Kidney (tissue), 22 donors: ENCODE measurements at places on chromosomes 2 and 18. TPM values are rescaled to one million over a fixed set of nuclear protein-coding genes. Genes with fewer than 3 reads are reported as not detected.

GRCh38 chr2:19536136-19536535 is 177.7 kb upstream of the OSR1 start:
- DNase-seq = no peak

GRCh38 chr2:202705446-202706020 is 70.8 kb downstream of the FAM117B start:
- DNase-seq = no peak

DNA sequence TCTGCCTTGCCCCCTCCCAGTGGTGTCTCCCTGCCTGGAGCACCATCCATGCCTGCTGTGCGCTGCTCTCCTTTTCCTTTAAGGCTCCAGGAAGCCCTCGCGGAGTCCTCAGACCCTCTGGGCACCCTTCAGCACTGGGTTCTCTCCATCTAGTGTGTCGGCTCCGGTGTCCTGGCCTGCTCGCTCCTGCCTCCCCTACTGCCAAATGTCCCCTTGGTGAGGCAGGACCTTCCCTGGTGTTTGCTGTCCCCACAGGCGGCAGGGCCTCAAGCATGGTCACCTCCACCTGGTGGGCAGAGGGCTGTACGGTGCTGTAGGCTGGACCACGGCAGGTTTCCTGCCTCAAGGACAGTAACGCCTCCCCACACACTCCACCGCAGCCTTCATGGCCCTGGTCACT is 90.2 kb downstream of the DGKD start:
- no peak for DNase-seq

DNA sequence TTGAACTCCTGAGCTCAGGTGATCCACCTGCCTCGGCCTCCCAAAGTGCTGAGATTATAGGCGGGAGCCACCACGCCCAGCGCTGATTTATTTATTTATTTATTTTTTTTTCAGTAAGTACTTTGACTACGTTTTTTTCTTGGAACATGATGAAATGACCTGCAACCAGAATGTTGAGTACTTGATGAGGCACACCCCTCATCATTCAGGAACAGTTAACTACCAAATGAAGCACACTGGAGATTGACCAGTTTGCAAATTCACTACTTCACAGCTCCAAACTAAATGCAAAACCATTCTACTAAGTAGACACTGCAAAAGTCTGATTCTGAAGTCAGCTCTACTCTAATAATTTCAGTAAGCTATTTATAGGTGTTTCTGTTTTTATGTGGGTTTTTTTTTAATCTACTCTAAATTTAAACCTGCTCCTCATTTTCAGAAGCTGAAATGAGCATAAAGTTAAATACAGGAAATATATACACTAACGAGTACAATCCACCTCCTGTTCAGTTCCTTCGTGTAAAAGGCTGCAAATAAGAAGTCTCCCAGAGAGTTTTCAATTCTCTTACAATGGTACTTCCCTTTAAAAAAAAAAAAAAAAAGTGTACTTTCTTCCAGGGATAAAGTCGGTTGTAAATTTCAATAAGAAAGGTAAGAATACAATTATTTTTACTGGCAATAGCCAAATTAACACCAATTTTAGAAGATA is 1.4 kb downstream of the GFPT1 start:
- no peak for DNase-seq

DNA sequence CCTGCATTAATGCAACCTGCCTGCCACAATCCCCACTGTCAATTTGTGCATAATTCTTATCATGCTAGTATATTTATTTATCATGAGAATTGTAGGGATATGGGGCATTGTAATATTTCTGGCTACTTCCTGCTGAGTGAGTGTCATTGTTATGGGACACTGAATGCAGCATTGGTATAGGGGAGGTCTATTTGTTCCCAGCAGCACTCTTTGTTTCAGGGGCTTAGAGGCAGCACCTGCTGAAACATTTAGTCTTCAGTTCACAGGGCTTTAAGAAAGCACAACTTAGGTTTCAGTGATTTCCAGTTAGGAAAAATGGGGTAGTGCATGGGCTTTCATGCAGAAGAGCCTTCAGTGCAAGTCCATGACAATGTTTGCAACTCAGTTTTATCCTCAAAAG is 23.6 kb downstream of the SULT1C3 start:
- DNase-seq = no peak

- DNase-seq = peak; percentile 3
Measured at GRCh38 chr18:63098018-63098981, 221.3 kb downstream of the BCL2 start.

GRCh38 chr2:65292461-65293011 is 64.9 kb downstream of the ACTR2 start:
- peak; percentile 66 for DNase-seq

GRCh38 chr2:41377837-41378236 is 670.0 kb upstream of the PKDCC start:
- DNase-seq = no peak

DNA sequence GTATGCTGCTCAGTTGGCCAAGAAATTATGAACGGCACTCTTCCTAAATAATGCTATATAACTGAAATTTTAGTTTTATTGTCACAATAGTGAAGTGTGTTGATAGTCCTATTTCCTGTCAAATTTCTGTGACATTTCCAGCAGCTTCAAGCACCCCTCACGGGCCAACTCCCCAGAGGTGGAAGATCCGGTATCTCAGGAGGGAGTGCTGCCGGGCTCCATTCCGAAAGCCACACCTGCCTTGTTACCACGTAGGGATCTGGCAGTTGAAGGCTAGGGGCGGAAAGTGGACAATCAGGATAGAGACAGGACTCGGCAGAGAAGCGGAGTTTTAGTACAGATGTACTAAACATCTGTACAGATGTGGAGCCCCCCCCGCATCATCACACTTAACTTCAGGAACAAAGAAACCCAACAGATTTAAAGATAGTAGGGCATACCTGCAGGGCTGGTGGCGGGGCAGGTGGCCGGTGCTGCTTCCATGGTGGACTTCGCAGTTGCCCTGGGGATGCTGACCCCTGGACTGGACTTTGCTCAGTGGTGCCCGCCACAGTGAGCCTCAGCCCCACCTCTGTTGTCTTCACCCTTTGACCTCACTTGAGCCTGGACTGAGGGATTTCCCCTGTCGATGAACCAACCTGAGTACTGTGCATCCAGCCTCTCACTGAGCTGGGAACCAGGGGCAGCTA is 22.3 kb downstream of the ASAP2 start:
- DNase-seq = no peak

- no peak for DNase-seq
Measured at GRCh38 chr18:74436158-74436769, 20.8 kb downstream of the DIPK1C start.

DNA sequence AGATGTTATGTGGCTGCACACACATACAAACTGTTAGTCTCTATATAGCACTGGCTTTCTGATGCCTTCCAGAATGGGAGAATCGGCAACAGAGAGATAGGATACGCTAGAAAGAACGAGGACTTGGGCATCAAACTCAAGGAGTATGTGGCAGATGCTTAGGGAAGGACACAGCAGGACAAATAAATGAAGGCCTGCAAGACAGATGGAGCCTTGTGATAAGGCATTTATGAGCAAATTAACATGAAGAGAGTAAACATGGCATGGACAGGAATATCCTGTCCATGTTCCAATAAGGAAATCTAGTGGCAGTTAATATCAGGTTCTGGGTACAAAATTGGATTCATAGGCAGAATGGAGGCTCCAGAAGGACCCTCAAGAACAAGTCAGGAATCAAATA is 136.9 kb downstream of the SLC4A10 start:
- no peak for DNase-seq

DNA sequence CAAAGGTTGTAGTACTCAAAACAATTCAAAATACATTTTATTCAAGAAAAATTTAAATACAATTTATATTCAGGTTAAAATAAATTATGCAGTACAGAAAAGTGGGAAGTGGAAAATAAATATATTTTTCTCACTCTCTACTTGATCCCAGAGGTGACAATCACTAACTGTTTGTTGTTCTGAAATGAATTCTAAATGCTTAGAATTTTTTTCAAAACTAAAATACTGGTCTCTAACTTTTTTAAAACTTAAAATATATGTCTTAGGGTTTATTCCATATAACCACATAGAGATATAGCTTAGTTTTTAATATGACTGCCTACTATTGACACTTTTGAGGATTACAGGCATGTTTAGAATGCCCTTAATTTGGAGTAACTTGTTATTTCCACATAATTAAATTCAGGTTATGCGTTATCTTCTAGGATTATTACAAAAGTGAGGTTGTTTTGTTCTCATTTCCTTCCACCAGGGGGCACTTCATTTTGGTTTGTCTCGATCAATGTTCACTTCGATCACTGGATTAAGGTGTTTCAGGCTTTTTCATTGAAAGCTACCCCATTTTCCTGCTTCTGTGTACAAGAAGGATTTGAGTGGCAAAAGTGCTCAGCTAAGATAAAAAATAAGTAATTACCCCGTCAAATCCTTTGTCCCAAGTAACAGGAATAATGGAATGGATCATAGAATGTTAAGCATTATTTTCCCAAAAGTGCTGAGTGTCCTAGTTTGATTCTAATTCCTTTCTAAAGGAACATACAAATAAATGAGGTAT is 27.1 kb upstream of the TFPI start:
- DNase-seq = no peak

DNA sequence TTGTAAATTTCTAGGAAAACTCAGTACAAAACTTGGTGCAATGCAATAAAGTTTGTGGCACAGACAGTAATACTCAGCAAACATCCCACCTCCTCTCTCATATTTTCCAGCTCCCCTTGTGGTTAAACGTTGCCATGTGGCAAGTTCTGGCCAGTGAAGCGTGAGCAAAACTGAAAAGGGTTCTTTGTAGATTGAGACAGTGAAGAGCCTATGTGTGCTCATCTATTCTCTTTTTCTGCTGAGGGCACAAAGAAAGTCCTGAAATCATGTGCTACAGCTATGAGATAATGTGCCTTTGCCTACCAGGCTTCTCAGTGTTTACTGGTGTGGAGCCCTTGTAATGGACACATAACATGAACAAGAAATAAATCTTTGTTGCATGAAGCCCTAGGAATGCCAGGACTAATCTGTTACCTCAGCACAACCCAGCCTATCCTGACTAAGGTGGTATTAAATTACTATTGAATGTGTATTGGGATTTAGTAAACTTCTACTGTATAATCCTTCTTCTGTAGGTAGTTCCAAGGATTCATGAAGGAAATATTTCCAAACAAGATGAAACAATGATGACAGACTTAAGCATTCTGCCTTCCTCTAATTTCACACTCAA is 13.0 kb upstream of the TYMS start:
- no peak for DNase-seq

DNA sequence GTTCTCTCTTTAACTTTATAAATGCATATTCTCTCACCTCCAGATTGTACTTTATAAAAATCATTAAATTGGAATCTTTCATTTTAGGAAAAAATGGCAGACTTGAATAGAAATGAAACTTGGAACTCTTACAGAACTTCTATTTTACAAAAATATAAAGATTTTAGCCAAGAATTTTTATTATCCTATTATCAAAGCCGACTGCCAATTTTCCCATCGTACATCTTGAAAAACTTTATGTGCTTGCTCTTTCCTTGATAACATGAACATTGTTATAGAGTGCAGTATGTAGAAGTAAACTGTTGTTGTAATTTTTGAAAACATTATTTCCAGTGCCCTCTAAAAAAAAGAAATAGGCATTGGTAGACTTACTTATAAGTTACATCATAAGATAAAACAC is 475.7 kb upstream of the REG3G start:
- no peak for DNase-seq

- DNase-seq = no peak
Measured at GRCh38 chr2:69514819-69515218, 77.6 kb upstream of the NFU1 start.

DNA sequence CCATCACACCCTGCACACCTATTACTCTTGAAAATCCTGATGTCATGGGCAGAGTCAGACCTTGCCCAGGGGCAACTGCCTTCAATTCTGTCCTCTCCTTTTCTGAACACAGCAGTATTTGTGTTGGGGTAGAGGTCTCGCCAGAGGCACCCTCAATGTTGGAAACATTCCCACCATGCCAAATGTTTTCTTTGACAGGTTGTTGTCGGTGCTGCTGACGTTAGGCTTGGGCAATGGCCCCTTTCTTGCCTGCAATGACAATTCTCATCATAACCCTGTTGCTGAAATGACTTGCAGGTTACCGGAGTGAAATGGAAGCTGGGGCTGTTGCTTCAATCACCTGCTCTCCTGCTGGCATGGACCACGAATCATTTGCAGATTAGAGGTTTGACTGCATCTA is 17.9 kb downstream of the GKN1 start:
- DNase-seq = no peak

DNA sequence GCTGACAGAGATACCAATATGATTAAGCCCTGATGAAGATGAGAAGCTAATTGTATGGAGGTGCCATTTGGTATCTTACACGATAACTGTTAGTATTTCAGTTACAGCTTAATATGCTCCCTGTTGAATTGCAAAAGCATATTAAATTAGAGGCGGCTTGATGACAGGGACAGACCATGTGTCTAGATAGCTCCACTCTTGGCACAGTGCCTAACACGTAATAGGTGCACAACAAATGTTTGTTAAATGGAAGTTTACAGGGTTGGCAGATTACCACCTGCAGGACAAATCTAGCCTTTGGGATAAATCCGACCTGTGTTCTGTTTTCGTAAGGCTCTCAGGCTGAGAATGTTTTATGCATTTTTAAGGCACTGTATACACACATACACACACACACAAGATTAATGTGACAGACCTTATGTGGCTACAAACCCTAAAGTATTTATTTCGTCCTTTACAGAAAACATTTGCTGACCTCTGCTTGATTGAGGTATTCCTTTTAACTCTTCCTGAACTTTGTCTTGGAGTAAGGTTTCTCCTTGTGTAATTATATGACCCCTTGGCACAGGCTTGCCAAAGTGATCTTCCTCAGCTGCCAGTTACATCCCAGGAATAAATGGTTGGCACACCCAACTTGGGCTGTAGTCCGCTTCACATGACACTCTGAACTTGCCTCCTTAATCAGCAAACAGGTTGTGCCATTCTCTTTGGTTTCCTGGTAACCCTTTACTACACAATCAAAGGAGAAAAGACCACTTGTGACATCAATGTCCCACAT is 348.9 kb downstream of the HRH4 start:
- no peak for DNase-seq

DNA sequence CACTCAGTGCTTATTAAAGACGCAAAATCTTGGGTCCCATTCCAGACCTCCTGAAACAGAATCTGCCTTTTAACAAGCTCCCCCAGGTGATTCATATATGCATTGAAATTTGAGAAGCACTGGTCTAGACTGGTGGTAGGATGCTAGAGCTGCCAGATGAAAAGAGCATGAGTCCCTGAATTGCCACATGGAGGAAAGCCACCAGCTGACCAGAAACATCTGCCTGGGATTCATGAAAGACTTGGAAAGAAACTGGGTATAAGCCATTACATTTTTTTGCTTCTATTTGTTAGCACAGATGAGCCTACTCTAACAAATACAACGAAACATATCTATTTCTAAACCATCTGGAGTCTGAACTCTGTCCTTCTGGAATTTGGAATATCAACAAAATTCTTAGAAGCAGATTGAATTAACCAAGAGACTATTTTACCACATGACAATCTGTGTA is 228.9 kb downstream of the RBM43 start:
- DNase-seq = no peak

The CEP76 gene
- 5.3 TPM for total RNA-seq

The CNGA3 gene
- total RNA-seq = not detected

The L3MBTL4 gene
- total RNA-seq = 15.2 TPM

The TFCP2L1 gene
- 172 TPM for total RNA-seq

The SLC1A4 gene
- total RNA-seq = 10.6 TPM

The GPR39 gene
- total RNA-seq = 8.7 TPM

The NBEAL1 gene
- 39.3 TPM for total RNA-seq

The MERTK gene
- total RNA-seq = 32.2 TPM

The HOXD11 gene
- total RNA-seq = 15.9 TPM
